GM13977 (cell line): ENCODE measurements at places on chromosomes 1 and 21.

DNA sequence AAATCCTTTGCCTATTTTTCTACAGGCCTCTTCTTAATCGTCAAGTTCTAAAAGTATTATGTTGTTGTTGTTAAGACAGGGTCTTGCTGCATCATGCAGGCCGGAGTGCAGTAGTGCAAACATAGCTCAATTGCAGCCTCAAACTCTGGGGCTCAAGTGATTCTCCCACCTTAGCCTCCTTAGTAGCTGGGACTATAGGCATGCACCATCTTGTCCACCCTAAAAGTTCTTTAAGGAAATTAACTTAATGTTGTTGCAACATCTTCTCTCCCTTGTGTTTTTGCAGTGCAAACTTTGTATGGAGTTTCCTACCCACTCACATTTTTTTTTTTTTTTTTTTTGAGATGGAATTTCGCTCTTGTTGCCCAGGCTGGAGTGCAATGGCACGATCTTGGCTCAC is 4.1 kb upstream of the VHLL start:
- no peak for DNase-seq

DNA sequence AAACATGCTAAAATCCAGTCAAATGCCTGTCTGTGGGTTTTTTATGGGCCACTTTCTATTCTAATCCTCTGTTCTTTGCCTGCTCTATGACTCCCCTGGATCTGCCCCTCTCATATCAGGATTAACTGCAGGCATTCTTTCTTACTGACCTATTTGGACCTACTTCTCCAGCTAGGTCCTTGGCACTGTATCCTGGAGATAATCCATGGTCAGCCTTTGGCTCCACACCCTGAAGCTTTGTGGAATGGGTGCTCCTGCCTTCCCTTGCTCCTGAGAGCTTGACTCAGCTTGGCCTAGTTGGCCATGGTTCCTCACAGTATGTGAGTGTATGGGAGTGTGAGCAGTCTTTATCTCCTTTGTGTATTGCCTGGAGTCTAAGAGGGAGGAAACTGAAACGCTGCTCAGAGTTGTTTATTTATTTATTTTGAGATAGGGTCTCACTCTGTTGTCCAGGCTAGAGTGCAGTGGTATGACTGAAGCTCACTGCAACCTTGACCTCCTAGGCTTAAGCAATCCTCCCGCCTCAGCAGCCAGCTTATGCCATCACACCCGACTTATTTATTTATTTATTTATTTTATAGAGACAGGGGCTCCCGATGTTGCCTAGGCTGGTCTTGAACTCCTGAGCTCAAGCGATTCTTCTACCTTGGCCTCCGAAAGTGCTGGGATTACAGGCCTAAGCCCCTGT is 28.7 kb upstream of the CDC14A start:
- DNase-seq, result no peak

DNA sequence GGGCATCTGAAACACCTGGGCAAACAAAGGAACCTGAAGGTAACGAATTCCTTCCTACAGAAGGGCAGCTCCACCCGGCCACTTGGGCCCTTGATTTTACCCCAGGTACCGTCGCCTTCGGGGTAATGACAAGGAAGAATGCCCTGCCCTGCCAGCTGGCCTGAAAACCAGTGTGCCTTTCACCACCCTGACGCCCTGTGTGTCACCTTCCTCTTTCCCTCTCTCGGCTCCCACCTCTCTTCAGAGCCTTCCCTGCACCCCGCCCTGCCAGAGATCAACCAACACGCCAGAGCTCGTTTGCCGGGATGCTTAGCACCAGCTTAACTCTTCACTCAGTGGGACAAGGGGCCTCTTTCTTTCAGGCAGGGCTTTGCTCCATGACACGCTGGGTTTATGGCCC is 86.0 kb downstream of the SIM2 start:
- no peak for DNase-seq

DNA sequence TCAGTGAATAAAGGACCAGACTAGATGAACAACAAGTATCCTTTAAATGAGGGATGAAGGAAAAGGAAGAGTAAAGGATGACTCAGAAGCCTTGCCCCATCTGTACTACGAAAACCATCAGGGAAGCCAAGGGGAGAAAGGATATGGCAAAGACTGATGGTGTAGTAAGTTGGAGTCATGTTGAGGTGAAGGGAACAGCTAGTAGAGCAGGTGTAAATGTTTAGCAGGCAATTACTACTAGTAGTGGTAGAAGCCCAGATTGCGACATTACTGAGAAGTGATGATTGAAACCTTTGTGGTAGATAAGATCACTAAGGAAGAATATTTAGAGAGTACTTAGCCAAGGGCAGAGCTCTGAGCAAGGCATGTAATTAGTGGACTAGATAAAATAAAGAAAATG is 84.0 kb downstream of the PHTF1 start:
- no peak for DNase-seq

- DNase-seq, result peak; percentile 93
Measured at GRCh38 chr1:35192056-35192852, 691 bp downstream of the SFPQ start.

GRCh38 chr1:175472464-175472863 is 270.9 kb downstream of the TNR start:
- no peak for DNase-seq

DNA sequence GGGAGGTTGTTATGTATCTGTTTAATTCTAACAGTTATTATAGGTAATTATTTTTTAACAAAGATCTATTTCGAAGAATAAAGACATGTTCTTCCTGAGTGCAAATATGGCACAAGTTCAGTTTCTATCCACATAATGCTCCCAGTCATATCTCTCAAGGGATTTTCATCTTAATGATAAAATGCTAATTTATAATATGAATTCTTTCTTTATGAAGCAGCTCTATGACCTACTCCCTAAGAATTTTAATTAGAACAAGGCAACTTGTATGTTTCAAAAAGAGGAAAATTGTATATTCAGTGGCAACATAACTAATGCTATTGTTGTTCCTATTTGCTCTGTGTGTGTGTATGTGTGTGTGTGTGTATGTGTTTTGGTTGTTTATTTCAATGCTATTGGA is 1222.1 kb upstream of the NCAM2 start:
- DNase-seq, result no peak

GRCh38 chr1:220448217-220448616 is 79.7 kb upstream of the MARK1 start:
- DNase-seq, result no peak

GRCh38 chr1:219020386-219020785 is 153.3 kb upstream of the LYPLAL1 start:
- DNase-seq, result no peak

DNA sequence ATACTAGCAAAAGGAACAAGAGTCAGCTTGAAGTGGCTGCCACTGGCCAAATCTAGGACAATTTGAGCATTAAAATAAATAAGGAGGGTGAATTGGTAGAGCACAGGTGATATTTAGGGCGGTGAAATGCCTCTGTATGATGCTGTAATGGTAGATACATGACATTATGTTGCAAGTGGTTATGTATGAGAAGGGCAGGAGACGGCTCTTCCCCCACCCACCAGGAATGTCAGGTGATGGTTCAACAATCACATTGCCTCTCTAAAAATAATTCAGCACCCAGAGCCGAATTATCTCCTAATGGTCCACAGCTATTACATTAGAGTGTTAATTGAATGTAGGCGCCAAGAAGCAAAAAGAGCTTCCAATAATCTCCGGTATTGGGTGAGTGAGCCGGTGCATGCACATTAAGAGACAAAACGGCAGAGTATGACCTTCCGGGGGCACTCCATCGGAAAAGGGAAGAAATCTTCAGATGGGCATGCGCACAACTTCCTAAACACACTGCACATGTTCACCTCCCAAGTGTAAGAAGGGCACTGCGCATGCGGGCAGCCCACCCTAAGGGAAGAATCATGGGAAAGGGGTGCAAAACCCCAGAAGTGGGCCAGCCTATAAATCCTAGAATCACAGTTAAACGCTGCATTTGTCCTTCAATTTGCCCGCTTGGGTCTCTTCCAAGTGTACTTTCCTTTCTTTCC is 6.8 kb upstream of the IFNAR1 start:
- no peak for DNase-seq

GRCh38 chr1:52072291-52072690 is 16.2 kb downstream of the BTF3L4 start:
- DNase-seq, result no peak

DNA sequence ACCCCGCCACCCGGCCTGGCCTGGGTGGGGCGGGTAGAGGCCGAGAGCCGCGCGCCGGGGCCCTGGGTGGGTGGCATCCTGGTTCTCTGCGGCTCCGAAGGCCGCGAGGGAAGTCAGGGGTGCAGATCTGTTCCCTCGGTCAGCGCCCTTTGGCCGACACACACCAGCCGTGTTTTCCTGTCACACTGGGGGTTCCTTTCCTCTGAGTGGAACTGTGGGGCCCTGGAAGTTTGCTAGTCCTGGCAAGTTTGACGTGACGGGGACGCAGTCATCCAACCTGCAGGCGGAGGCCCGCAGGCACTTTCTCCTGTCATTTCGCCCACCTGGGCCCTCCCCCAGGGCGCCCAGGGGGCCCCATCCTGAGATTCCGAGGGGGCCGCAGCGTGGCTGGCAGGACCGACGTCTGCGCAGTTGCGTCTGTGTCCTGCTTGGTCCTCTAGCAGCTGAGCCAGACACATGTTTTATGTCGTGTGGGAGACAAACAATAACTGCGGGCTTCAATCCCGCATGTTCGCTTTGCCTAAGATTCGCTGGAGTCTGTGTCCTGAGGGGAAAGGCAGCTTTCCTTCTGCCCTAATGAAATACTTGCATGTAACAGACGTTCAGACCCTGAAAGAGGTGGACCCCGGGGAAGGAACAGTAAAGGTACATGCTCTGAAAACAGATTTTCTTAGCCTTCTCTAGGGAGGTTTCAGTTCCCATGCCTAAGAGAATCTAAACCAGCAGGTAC is 1.5 kb downstream of the FAM163A start:
- DNase-seq, result no peak
